ENCODE measurements at places on chromosomes 3 and 15. TPM values are rescaled to one million over a fixed set of nuclear protein-coding genes. Genes with fewer than 3 reads are reported as not detected.

DNA sequence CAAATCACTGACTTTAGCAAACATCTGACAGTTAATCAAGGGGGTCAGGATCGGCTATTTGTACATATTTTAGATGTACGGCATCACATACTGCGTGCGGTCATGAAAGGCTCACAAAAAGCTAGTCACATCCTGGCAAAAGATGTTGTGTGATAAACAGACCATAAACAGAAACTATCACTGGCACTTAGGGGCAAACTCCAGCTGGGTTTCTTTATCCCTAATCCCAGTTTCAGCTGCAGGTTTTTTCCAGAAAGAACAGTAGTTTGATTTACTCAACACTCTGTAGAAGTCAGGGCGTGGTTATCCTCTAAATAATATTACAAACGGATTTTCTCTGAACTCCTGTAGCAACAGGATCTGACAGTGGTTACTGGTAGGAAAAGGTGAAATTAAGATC is 112.4 kb upstream of the BHLHE40 start:
- no peaks in the 10 kb centered on the region for H3K27me3 ChIP-seq
- H3K4me3 ChIP-seq, result no peak overlapping the region
- peak overlapping the region; percentile 98 for H3K27ac ChIP-seq
- no peaks in the 10 kb centered on the region for H3K4me1 ChIP-seq
- DNase-seq, result peak; percentile 82

GRCh38 chr3:17730318-17730967 is 12.0 kb downstream of the TBC1D5 start:
- no peak overlapping the region for H3K27ac ChIP-seq
- DNase-seq, result peak; percentile 32
- no peaks in the 10 kb centered on the region for H3K36me3 ChIP-seq
- H3K4me1 ChIP-seq, result no peaks in the 10 kb centered on the region
- no peaks in the 10 kb centered on the region for H3K27me3 ChIP-seq
- H3K4me3 ChIP-seq, result no peak overlapping the region

- no peak for DNase-seq
- H3K36me3 ChIP-seq, result no peaks in the 10 kb centered on the region
- no peaks in the 10 kb centered on the region for H3K27me3 ChIP-seq
- no peak overlapping the region for H3K27ac ChIP-seq
Measured at GRCh38 chr3:78519281-78519680, 1248.5 kb downstream of the ROBO1 start.

DNA sequence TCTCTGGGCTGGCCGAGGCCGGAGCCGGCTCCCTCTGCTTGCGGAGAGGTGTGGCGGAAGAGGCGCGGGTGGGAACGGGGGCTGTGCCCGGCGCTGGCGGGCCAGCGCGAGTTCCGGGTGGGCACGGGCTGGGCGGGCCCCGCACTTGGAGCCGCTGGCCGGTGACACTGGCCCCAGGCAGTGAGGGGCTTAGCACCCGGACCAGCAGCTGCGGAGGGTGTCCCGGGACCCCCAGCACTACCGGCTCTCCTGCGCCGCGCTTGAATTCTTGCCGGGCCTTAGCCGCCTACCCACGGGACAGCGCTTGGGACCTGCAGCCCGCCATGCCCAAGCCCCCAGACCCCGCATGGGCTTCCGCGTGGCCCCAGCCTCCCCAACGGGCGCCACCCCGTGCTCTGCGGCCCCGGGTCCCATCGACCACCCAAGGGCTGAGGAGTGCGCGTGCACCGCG is 736.3 kb upstream of the ARRDC4 start:
- no peaks in the 10 kb centered on the region for H3K4me1 ChIP-seq
- H3K27me3 ChIP-seq, result no peaks in the 10 kb centered on the region
- H3K36me3 ChIP-seq, result no peaks in the 10 kb centered on the region

GRCh38 chr3:175951047-175951694 is 1092.0 kb downstream of the NAALADL2 start:
- H3K4me3 ChIP-seq, result no peak overlapping the region
- no peaks in the 10 kb centered on the region for H3K36me3 ChIP-seq
- no peaks in the 10 kb centered on the region for H3K27me3 ChIP-seq
- DNase-seq, result no peak

DNA sequence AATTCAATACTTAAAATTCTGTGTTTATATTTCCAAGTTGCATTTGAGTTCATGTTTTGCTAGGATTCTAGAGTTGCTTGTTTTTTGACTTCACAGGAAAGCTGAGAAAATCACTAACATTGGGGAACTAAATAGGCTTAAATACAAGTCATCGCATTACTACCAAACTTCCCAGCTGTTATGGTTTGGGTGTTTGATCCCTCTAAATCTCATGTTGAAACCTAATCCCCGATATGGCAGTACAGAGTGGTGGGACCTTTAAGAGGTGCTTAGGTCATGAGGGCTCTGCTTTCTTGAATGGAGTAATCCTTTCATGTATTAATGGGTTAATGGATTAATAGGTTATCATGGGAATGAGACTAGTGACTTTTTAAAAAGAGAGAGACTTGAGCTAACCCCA is 77.2 kb upstream of the ARPP21 start:
- H3K27me3 ChIP-seq, result no peaks in the 10 kb centered on the region
- no peak overlapping the region for H3K27ac ChIP-seq
- H3K4me3 ChIP-seq, result no peak overlapping the region

- no peak overlapping the region for H3K4me3 ChIP-seq
- H3K27ac ChIP-seq, result no peak overlapping the region
- no peaks in the 10 kb centered on the region for H3K36me3 ChIP-seq
- H3K4me1 ChIP-seq, result no peaks in the 10 kb centered on the region
- DNase-seq, result no peak
- no peaks in the 10 kb centered on the region for H3K27me3 ChIP-seq
Measured at GRCh38 chr15:27601239-27601960, 497.7 kb downstream of the OCA2 start.

DNA sequence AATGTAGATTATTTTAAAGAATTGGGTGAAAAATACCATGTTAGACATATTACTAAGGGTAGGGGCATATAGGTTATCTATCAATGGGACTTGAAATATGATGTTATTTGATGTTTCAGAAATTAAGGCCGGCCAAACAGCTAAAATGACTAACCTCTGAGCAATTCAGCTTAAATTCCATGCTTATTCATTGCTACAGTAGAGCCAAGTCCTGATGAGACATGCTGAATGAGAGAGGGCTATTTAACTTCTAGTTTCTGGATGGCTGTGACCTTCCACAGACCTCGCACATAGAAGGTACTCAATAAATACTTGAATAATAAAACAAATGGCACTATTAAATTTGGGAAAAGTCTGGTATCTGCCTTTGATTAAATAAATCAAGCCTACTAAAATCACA is 175.6 kb upstream of the WNT5A start:
- H3K36me3 ChIP-seq, result no peaks in the 10 kb centered on the region
- no peak for DNase-seq
- H3K27me3 ChIP-seq, result peaks cover 6% of the 10 kb centered on the region
- no peak overlapping the region for H3K4me3 ChIP-seq

GRCh38 chr15:89494941-89495637 is 1.3 kb downstream of the RHCG start:
- no peaks in the 10 kb centered on the region for H3K36me3 ChIP-seq
- no peak overlapping the region for H3K4me3 ChIP-seq
- H3K4me1 ChIP-seq, result no peaks in the 10 kb centered on the region
- H3K27me3 ChIP-seq, result peaks cover 33% of the 10 kb centered on the region
- H3K27ac ChIP-seq, result no peak overlapping the region

DNA sequence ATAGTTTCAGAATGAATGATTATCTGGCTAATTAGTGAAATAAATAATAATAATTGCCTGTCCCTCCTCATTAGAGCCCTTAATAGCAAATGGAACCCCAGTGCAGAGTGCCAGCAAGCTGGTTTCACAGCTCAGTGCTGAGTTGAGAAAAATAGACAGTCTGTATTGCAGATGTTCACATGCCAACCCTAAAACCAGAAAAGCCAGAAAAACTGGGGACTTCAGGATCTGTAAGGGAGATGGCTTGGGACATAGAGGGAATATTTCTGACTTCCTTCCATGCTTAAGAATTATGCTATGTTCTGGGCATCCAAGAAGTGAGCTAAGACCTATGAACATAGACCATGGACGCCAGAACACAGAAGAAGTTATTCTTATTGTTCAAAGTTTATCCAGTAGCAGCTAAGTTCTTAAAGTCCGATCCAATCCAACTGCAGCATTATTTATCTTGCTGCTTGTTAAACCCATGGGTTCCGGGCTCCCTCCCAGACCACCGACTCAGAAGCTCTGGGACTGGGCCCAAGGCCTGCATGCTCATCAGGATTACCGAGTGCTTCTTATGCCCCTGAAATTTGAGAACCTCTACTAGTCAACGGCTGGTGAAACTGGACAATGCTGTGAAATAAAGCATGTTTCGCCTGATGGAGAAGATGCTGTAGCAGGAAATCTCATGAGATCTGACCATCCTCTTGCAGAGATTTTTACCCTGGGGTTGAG is 158.3 kb downstream of the FOXB1 start:
- H3K27ac ChIP-seq, result no peak overlapping the region
- H3K36me3 ChIP-seq, result no peaks in the 10 kb centered on the region
- no peak for DNase-seq
- H3K4me3 ChIP-seq, result no peak overlapping the region
- no peaks in the 10 kb centered on the region for H3K27me3 ChIP-seq

ATP13A4 gene
- 0.22 TPM for polyA plus RNA-seq
